HCT116 (cell line): ENCODE measurements at places on chromosomes 5 and 9. TPM values are rescaled to one million over a fixed set of nuclear protein-coding genes. Genes with fewer than 3 reads are reported as not detected.

DNA sequence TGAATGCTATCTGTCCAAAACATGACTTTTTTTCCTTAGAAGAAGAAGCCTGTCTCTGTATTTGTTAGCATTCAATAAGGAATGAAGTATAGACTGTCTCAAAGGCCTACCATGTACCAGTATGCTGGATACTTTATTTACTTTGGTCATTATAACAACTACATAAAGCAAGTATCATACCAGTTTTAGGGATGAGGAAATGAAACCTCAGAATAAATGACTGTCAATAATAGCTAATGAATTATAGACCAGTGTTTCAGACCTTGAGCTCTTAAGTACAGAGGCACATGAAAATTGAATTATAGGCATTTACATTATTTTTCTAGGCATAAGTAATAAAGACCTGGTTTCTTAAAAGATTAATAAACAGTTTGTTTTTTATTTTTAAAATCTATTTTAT is 166.4 kb upstream of the TLX3 start:
- DNase-seq, result no peak
- H3K36me3 ChIP-seq, result no peaks in the 10 kb centered on the region
- no peak overlapping the region for H3K4me3 ChIP-seq
- H3K27ac ChIP-seq, result no peak overlapping the region

DNA sequence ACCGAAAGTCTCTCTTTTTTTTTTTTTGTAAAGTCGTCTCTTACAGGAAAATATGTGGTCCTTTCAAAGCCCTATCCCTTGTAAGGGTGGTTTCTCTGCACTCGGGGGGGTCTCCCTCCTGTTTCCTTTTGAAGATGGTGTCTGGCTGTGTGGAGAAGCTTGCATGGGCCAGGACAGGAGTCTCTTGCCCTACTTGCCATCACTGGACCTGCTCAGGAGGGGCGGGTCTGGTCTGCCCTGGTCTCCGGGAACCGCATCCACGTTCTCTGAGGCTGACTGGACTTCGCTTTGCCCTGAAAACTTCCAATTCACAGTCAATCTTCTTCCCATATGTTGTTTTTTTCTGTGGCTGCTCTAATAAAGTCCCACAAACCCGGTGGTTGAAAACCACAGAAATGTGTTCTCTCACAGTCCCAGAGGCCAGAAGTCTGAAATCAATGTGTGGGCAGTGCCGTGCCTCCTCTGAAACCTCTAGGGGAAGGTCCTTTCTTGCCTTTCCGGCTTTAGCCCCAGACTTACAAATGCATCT is 92.9 kb upstream of the IER5L start:
- H3K4me3 ChIP-seq, result no peak overlapping the region
- H3K4me1 ChIP-seq, result peaks cover 6% of the 10 kb centered on the region; the same call in 1 of the 2 replicates
- no peak overlapping the region for H3K27ac ChIP-seq
- no peaks in the 10 kb centered on the region for H3K36me3 ChIP-seq

DNA sequence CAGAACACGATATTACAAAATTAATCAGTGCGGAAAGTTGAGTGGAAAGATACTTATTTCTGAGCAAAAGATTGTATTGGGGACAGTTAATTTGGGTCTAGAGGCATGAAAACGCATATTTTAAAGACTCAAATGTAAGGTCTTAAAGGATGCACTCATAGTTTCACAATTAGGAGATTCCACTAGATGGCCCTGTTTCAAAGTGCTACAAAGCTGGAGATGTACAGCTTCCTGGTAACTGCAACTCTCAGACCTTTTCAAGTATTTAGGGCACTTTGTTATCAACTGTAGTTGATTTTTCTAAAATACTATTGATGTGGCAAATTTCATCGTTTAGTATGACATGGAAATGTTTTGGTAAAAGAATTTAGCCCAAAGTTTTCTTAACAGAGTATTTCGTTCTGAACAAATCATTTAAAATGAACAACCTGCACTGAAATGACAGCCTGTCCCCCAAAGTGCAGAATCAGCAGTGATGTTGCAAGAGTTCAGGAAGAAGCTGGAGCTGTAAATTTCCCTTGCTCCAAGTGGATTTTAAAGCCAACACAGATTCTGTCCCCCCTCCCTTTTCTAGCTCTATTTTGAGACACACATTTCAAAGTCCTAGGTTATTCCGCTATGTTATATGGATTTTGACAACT is 16.2 kb upstream of the NDUFB6 start:
- no peak overlapping the region for H3K27ac ChIP-seq
- H3K4me1 ChIP-seq, result no peaks in the 10 kb centered on the region
- no peaks in the 10 kb centered on the region for H3K27me3 ChIP-seq
- no peaks in the 10 kb centered on the region for H3K36me3 ChIP-seq
- no peak overlapping the region for H3K4me3 ChIP-seq

DNA sequence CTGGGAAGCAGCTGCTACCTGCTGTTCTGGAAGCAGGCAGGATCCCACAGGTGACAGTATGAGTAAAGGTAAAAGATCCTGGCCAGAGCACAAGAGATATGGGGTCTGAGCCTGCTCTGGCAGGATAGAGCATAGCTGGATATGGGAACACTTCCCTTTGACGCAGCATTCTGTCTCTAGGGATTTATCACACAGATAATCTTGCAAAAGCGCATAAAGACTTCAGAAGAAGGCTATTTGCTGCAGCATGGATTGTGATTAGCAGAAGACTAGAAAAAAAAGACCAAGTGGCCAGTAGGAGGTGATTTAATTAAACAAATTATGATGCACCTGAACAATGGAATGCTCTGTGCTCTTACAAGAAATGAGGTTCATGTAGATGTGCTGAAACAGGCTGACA is 52.4 kb upstream of the PWWP2A start:
- no peaks in the 10 kb centered on the region for H3K27me3 ChIP-seq
- H3K36me3 ChIP-seq, result no peaks in the 10 kb centered on the region
- peaks cover 3% of the 10 kb centered on the region; the same call in 1 of the 2 replicates for H3K4me1 ChIP-seq
- no peak for DNase-seq
- H3K27ac ChIP-seq, result no peak overlapping the region
- no peak overlapping the region for H3K4me3 ChIP-seq

GRCh38 chr5:55597014-55597981 is 62.5 kb upstream of the PLPP1 start:
- H3K4me1 ChIP-seq, result peaks cover 36% of the 10 kb centered on the region
- H3K4me3 ChIP-seq, result no peak overlapping the region
- H3K27me3 ChIP-seq, result no peaks in the 10 kb centered on the region
- H3K27ac ChIP-seq, result peak overlapping the region; percentile 50; the same call in 1 of the 2 replicates
- peak; percentile 54 for DNase-seq
- H3K36me3 ChIP-seq, result no peaks in the 10 kb centered on the region

DNA sequence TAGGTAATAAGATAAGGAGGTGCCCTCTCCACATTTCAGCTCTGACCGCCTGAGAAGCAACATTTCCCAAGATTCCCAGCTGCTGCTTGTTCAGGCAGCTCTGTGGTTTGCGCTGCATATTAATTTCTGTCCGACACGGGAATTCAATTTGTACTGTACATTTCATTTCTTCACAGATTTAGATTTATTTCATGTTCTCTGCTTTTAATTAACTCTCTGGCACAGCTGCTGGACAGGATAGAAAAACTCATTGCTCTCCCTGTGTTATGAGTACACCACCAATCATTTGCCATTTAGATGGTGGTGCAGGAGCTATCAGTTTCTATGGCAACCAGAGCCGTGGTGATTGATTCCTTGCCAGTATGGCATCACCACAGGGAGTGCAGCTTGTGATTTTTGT is 558.5 kb downstream of the DMRTA1 start:
- no peaks in the 10 kb centered on the region for H3K27me3 ChIP-seq
- no peak overlapping the region for H3K27ac ChIP-seq
- H3K4me3 ChIP-seq, result no peak overlapping the region
- no peaks in the 10 kb centered on the region for H3K36me3 ChIP-seq
- no peak for DNase-seq

- H3K27me3 ChIP-seq, result no peaks in the 10 kb centered on the region
- H3K27ac ChIP-seq, result no peak overlapping the region
- H3K36me3 ChIP-seq, result no peaks in the 10 kb centered on the region
- no peaks in the 10 kb centered on the region for H3K4me1 ChIP-seq
- no peak overlapping the region for H3K4me3 ChIP-seq
- DNase-seq, result no peak
Observed at GRCh38 chr5:145350513-145350912, 484.6 kb downstream of the PRELID2 start.

GRCh38 chr5:25944786-25945185 is 1093.6 kb downstream of the CDH9 start:
- H3K27me3 ChIP-seq, result no peaks in the 10 kb centered on the region
- no peaks in the 10 kb centered on the region for H3K4me1 ChIP-seq
- H3K27ac ChIP-seq, result no peak overlapping the region
- no peaks in the 10 kb centered on the region for H3K36me3 ChIP-seq

DNA sequence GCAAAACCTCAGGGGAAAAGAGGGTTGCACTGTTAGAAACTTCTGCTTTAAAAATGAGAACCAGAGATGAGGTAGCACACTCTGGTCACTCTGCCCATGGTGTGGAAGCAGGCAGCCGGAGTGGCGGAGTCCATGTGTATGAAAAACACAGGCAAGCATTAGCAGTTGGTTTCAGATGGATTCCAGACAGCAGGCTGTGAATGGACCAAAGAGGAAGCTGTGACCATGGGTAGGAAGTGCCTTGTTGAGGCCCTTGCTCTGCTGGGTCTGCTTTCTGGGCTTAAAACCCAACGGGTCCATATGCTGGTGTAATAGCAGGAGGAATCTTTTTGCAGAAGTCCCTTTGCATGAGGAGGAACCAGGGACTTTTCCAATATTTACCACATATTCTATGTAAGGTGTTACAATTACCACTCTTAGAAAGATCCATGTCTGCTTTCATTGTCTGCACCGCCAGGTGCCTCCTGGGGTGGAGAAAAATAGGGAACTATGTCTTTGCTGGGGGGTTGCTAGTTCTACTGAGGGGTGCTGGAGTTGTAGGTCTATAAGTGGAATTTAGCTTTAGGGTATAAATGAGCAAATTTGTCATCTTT is 77.0 kb downstream of the ANKRD55 start:
- no peaks in the 10 kb centered on the region for H3K4me1 ChIP-seq
- H3K27me3 ChIP-seq, result no peaks in the 10 kb centered on the region
- no peak for DNase-seq
- H3K36me3 ChIP-seq, result no peaks in the 10 kb centered on the region

DNA sequence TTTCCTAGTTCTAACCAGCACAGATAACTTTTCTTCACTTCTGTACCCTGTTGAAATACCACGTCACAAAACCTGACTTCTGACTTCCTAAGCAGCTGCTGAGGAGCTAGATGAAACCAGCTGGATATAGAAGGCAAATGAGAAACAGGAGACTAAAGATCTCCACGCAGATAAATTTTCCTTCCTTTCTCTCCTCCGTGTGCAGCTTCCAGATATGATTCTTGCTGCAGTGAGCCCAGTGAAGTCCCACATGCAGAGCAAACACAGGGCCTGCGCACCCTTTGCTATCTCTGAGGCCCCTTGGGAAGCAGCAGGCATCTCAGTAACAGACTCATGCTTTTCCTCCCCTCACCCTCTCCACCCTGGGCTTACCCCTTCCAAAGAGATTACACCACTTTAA is 1638.3 kb downstream of the MAT2B start:
- DNase-seq, result no peak
- H3K4me1 ChIP-seq, result no peaks in the 10 kb centered on the region
- H3K27ac ChIP-seq, result no peak overlapping the region
- H3K27me3 ChIP-seq, result no peaks in the 10 kb centered on the region

The LOX gene
- total RNA-seq, result 0.12 TPM

- H3K27ac ChIP-seq, result no peak overlapping the region
- DNase-seq, result no peak
Observed at GRCh38 chr9:76245518-76245917, 148.7 kb downstream of the RFK start.

DNA sequence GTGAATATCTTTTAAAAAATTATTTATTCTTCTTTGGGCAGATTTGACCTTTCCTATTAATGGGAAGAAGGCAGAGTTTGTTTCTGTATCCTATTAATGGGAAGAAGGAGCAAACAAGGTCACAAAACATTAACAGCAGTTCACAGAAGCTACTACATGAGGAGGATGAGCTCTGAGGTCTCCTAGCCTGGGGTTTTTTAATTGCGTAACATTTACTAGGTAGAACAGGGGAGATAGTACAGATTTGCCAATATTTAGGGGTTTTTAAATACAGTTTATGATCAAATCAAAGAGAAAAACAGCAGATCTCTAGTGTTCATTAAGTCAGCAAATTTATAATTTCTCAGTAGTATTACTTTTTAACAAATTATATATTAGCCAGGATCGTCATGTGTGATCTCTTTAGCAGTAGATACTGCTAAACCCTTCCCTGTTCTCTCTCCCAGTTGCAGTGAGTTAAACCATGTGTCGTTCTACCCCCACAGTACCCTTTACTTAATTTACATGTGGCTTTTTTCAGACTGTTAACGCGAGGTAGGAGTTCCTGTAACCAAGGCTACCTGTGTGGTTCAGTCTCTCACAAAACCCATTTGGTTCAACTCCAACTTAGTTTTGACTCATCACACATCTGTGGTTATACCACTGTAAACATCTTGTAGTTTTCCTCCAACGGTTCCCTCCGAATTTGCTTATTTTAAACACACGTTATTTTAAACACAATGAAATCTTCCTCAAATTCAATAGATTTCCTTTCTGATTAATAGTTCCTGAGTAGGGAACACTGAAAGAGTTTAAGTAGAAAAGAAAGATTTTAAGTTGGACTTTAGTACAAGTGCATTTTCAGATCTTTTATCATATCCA is 13.3 kb downstream of the SLC25A46 start:
- H3K4me3 ChIP-seq, result no peak overlapping the region
- DNase-seq, result no peak
- 0 out of 2 replicates have a peak, but pooled peaks cover 2% of the 10 kb centered on the region for H3K36me3 ChIP-seq
- H3K4me1 ChIP-seq, result no peaks in the 10 kb centered on the region
